ENCODE measurements at places on chromosomes 1 and 21.
A peak's percentile ranks its signal among the peaks of the same experiment; 100 is the strongest.

DNA sequence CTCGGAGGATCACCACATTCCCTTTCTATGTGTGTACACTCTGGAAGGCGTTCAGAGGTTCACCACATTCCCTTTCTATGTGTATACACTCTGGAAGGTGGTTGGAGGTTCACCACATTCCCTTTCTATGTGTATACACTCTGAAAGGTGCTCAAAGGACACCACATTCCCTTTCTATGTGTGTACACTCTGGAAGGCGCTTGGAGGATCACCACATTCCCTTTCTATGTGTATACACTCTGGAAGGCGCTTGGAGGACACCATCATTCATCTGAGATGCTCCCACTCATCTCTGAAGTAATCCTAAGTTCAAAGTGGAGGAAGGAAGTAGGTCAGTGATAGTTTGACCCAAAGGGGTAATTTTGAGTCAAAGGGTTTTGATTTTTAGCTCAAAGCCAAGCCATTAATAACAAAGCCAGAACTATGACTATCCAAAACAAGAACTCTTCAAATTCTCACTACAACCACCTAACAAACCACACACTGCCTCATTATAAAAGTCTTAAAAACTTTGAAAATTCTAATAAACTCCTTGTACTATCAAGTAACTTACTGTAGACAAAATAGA is 32.9 kb downstream of the NRIP1 start:
- no peak for DNase-seq

DNA sequence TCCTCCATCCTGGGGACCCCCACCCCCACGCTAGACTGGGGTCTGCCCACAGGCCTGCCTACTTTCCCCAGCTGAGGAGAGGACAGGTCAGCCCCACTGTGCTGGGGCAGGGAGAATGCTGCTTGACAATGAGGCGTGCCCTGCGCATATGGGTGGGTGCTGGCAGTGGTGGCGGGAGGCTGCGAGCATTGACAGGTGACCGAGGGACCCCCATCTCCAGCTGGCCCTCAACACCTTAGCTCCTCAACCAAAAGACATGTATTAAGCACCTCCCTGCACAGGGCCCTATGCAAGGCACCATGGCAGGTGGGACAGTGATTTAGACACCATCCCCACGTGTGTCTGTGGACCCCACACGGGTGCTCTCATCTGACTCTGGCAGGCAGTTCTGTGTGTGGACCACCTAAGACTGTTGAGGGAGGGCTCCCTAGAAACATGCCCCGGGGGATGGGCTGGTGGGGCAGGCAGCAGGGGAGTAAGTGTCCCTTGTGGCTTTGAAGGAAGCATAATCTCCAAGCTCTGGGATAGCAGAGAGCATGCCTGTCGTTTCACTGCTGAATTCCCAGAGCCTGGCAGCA is 18.4 kb upstream of the ALX3 start:
- no peak for DNase-seq

DNA sequence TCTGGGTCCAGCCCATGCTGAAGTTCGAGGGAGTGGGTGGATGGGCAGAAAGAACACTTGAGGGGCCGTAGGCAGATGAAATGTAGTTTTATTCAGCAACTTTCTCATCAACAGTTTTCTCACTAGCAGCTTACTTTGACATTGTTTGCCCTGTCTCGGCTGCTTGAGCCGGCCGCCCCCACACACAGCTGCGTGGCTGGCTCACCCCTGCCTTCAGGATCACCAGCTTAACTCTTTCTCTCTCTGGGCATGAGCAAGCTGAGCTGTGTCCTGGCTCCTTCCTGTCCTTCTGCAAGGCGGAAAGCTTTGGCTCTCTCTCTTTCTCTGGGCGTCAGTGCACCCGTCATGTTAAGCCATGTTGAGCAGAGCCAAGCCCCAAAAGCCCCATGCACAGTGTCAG is 104.4 kb upstream of the GNG12 start:
- no peak for DNase-seq

DNA sequence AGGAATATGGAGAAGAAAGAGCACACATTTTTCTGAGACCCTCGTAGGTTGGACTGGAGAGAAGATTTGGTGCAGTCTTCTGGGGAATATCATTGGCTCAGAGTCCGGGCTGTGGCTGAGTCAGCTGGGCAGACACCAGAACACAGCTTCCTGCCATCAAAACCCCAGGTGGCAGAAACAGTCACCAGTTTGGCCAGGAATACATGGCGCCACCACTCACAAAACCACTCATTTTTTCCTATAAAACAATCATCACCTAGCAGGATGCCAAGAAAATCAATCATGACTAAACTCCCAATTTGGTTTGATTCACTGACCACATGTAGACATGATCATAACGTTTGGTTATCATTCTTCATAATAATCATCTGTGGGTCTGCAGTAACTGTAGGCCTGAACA is 178.1 kb upstream of the PBX1 start:
- DNase-seq, result no peak

- DNase-seq, result no peak
Observed at GRCh38 chr1:27632387-27633297, 2.3 kb downstream of the FGR start.

GRCh38 chr1:36966242-36966641 is 68.1 kb downstream of the GRIK3 start:
- peak; percentile 48 for DNase-seq

- DNase-seq, result no peak
Observed at GRCh38 chr1:188514917-188515316, 1686.2 kb downstream of the PLA2G4A start.

GRCh38 chr1:88089961-88090360 is 594.1 kb upstream of the PKN2 start:
- DNase-seq, result no peak

- DNase-seq, result no peak
Observed at GRCh38 chr1:11132563-11133293, 33.1 kb upstream of the EXOSC10 start.

- DNase-seq, result peak; percentile 64
Observed at GRCh38 chr1:42419126-42419821, 36.5 kb downstream of the ZMYND12 start.

- DNase-seq, result no peak
Observed at GRCh38 chr1:167416506-167416905, 101.8 kb downstream of the CD247 start.

GRCh38 chr1:162134646-162135045 is 65.2 kb downstream of the NOS1AP start:
- no peak for DNase-seq

DNA sequence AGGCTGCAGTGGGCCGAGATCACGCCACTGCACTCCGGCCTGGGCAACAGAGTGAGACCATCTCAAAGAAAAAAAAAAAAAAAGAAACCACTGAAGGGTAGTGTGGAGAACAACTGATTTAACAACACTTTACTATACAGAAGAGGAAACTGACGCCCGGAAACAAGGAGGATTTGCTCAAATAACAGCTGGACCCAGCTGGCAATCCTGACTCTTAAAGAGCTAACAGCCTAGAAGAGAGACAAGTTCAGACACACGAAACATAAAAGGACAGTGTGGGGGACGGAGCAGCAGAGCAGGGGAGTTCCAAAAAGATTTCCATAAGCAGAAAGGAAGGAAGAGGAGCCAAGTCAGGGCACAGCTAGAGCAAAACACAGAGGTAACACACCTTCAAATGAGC is 4.4 kb downstream of the ECHDC2 start:
- no peak for DNase-seq

GRCh38 chr21:44418876-44419230 is 36.5 kb upstream of the LRRC3 start:
- no peak for DNase-seq

GRCh38 chr1:209650454-209650853 is 1.8 kb downstream of the LAMB3 start:
- DNase-seq, result no peak

GRCh38 chr1:15835741-15836510 is 11.6 kb upstream of the SPEN start:
- DNase-seq, result peak; percentile 100

GRCh38 chr1:236160540-236161127 is 18.3 kb downstream of the GPR137B start:
- DNase-seq, result no peak

- DNase-seq, result no peak
Observed at GRCh38 chr1:51241119-51241518, 5.0 kb downstream of the RNF11 start.
